ENCODE measurements at places on chromosomes 2 and 18. TPM values are rescaled to one million over a fixed set of nuclear protein-coding genes. Genes with fewer than 3 reads are reported as not detected.

DNA sequence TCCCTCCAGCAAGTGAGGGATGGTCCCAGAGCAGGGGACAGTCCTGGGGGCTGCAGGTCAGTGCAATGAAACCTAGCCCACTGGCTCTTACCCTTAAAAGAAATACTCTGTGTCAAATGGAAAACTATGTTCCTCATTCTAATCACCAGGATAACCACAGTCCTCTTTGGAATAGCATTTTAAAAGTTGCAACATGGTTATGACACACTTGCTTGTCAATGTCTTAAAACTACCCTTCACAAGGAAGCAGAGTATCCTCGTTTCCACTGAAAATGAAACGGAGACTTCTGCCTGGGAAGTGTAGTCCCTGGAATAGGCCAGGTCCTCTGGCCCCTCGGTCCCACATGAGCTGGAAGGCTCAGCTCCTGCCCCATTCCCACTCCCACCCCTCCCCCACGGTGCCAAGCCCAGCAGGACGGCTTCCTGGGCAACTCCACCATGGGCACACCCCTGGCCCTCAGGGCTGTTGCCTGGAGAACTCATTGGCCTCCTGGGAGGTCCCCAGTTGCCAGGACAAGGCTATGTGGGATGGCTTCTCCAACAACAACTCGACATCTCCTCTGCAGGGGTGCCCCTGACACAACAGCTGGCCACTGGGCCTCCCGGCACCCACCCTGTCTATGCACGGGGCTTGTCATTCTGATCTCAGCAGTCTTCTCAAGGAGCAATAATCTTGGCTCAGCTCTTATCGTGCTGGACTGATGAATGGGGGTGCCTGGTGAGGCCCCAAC is 38.3 kb upstream of the ST3GAL5 start:
- no peak for DNase-seq

CD207 gene
- polyA plus RNA-seq: 0.17 TPM

- DNase-seq: no peak
These were observed 19.5 kb downstream of the NFE2L2 start for GRCh38 chr2:177245010-177245422.

BOLL gene
- polyA plus RNA-seq: not detected

BMP10 gene
- polyA plus RNA-seq: not detected

DNA sequence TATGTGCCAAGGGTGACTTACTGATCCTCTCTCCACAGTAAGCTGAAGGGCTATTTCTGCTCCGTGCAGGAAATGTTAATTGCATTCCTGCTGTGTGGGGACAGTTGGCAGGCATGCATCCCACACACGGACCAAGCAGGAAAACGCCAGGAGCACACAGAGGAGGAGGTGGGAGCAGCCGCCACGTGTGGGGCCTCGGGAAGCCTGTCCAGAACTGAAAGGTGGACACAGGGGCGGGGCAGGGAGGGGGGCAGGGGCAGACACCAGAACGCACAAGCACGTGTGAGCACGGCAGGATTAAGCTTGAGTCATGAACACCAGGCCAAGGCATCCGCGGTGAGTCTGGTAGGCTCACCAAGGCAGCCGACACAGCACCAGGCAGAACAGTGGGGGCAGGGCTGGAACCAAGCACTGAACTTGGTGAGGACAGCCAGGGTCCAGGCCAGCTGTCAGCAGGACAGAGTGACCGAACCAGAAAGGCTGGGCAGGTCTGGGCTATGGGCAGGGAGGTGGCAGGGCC is 177.1 kb downstream of the EIPR1 start:
- no peak for DNase-seq

AGBL5 gene
- 64.8 TPM for polyA plus RNA-seq

DNA sequence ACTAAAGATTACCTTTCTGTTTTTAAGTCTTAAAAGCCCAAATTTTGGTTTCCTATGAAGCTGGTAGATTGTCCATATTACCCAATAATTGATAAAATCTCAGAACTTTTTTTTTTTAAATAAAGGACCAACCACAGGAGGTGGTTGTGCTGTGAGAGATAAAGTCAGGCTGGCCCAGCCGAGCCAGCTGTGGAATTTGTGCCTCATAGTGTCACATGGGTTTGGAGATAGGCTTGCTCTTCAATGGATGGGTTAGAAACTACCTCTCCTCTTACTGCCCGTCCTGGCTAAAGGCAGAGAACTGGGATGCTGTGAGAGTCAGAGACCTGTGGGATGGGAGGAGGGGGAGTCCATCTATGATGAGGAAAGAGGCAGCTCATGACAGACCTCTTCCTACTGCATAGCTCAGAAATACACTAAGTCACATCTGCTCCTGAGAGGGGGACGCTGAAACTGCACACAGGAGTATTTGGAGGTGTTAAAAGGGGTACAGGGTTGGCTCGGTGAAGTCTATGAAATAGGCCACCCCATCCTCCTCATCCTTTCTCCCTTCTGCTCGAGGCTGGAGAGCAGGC is 99.7 kb upstream of the MGAT4A start:
- DNase-seq: no peak

CDH2 gene
- 75.4 TPM for polyA plus RNA-seq

TMEM37 gene
- 67.0 TPM for polyA plus RNA-seq

POLR1B gene
- 23.9 TPM for polyA plus RNA-seq

GRCh38 chr2:10377052-10377746 is 70.9 kb downstream of the ODC1 start:
- no peak for DNase-seq

GPR55 gene
- polyA plus RNA-seq: 0.19 TPM

DNA sequence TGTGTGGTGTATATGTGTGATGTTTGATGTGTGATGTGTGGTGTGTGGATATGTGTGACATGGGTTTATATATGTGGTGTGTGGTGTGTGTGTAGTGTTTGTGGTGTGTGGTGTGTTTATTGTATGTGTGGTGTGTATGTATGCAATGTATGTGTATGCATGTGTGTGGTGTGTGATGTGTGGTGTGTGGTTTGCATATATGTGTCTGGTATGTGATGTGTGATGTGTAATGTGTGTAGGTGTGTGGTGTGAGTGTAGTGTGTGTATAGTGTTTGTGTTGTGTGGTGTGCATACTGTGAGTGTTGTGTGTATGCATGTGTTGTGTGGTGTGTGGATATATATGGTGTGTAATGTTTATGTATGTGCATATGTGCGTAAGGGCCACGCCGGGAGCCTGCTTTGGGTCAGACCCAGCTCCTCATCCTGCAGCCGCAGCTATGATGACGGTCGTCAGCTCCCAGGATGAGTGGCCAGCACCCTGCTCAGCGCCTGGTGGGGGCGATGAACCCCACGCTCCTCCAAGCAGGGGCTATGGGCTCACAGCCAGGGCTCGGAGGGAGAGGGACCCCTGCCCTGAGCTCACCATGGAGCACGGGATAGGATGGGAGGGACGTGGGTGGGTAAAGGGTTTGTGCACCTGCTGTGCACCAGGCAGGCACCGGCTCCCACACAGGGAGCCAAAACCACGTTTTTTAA is 331.3 kb downstream of the EIPR1 start:
- DNase-seq: no peak

TMEFF2 gene
- 10.8 TPM for polyA plus RNA-seq

GRCh38 chr2:157178874-157179273 is 78.6 kb upstream of the GALNT5 start:
- DNase-seq: no peak

GRCh38 chr2:140344838-140345237 is 1564.6 kb upstream of the NXPH2 start:
- DNase-seq: no peak

GRCh38 chr2:217966423-217967070 is 36.2 kb downstream of the TNS1 start:
- no peak for DNase-seq

LDLRAD4 gene
- 11.5 TPM for polyA plus RNA-seq

CERS6 gene
- polyA plus RNA-seq: 47.1 TPM

- no peak for DNase-seq
These were observed 39.3 kb downstream of the MOGAT1 start for GRCh38 chr2:222710736-222711135.

DNA sequence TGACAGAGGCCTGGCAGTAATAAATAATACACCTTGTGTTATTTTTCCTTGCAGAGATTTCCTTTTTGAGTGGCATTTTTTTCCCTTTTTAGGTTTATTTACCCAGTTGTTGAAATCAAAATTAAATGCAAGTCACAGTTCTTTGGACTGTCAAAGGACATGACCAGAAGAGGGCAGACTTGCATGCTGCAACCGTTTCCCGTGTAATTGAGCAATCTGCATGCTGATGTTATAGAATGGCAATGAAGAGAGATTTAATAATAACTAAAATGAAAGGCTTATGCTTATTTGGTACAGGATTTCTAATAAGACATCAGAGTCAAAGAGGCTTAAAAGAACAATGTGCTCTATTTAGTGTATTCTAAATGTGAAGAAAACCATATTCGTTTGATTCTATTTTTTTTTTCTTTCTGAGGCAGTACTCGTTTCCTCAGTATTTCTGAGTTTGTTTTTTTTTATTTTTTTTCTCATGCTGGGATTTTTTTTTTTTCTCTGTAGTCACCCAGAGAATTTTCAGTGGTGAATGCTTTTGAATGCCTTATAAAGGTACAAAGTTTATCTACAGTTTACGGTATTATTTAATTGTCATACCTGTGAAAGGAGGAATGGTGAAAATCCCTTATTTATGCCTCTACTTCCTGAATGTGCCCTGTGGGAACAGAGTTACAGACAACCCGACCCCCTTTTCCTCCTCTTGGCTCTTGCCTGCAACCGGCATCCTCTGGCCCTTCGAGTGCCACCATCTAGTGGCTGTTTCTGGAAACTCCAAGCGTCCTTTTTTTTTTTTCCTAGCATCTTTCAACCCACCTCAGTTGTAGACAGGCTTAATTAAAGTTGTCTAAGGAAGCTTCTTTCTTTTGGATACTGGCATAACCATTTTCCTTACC is 368.5 kb downstream of the LRRTM1 start:
- DNase-seq: peak; percentile 41

PAX8 gene
- 345 TPM for polyA plus RNA-seq

DNA sequence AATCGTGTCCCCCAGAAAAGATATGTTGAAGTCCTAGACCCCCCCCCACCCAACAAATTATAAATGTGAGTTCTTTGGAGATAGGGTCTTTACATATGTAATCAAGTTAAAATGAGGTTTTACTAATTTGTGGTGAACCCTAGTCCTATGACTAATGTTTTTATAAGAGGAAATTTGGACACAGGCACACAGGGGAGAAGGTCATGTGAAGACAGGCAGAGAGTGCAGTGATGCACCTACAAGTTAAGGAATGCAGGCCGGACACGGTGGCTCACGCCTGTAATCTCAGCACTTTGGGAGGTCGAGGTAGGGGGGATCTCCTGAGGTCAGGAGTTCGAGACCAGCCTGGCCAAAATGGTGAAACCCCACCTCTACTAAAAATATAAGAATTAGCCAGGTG is 5.8 kb upstream of the PMAIP1 start:
- DNase-seq: no peak

RAX gene
- not detected for polyA plus RNA-seq

DNA sequence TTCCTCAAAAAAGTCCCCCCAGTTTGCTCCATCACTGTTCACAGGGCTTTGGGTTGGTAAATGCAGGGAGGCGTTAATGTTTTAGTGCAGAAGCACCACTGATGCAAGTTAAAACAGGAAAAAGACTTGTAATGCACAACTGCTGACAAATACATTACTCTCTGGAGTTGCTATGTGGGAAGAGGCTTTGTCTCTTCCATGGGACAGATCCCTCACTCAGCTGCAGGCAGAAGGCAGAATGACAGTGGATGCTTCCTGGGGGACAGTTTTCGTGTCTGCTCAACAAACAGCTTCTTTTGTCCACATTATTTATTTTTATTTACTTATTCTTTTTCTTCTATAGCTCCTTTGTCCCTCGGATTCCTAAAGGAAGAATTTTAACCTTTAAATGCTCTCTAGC is 22.7 kb upstream of the KCNE4 start:
- no peak for DNase-seq

DNA sequence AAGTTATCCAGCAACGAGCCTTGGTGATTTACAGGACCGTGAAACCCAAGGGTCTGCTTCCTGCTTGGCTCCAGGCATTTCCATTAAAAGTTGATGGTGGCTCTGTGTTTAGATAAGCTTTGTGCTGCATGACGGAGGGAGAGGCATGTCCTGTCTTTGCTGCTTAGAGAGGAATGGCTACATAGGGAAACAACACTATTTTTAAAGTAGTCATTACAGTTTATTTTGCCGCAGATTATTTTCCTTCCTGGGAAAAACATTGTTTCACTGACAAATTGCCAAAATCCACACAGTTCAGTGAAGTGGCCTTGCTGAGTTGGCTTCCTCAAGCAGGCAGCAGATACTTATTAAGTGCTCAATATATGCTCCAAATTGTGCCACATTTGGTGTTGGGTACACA is 98.5 kb downstream of the THSD7B start:
- no peak for DNase-seq

Measured in right renal pelvis (tissue), 4 donors.